ENCODE measurements at places on chromosomes 5 and 9.
A peak's percentile ranks its signal among the peaks of the same experiment; 100 is the strongest.

- DNase-seq: no peak
Measured at GRCh38 chr5:150551066-150551465, 43.1 kb downstream of the NDST1 start.

DNA sequence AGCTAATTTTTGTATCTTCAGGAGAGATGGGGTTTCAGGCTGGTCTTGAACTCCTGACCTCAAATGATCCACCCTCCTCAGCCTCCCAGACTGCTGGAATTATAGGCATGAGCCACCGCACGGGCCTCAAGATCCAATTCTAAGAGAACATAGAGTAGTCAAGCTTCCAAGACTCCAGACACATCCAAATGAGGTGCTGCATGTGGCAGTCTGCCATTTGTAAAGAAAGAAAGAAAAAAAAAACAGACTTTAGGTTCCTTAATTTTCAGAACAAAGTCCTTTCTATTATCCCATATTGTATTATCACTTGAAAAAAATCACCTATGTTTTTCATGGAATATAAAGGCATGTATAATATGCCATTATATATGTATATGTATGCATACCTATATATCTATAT lies 2104.5 kb downstream of the MAT2B start:
- no peak for DNase-seq

- no peak for DNase-seq
Measured at GRCh38 chr5:16713386-16713928, 96.7 kb upstream of the RETREG1 start.

GRCh38 chr5:40074826-40075225 lies 604.9 kb upstream of the PTGER4 start:
- DNase-seq: no peak

- no peak for DNase-seq
Measured at GRCh38 chr5:171578829-171579491, 159.5 kb downstream of the FGF18 start.

GRCh38 chr9:131028221-131028884 lies 19.4 kb downstream of the LAMC3 start:
- no peak for DNase-seq

- DNase-seq: peak; percentile 45
Measured at GRCh38 chr9:87148331-87149104, 201.2 kb upstream of the GAS1 start.
